ENCODE measurements at places on chromosomes 16 and 17.

DNA sequence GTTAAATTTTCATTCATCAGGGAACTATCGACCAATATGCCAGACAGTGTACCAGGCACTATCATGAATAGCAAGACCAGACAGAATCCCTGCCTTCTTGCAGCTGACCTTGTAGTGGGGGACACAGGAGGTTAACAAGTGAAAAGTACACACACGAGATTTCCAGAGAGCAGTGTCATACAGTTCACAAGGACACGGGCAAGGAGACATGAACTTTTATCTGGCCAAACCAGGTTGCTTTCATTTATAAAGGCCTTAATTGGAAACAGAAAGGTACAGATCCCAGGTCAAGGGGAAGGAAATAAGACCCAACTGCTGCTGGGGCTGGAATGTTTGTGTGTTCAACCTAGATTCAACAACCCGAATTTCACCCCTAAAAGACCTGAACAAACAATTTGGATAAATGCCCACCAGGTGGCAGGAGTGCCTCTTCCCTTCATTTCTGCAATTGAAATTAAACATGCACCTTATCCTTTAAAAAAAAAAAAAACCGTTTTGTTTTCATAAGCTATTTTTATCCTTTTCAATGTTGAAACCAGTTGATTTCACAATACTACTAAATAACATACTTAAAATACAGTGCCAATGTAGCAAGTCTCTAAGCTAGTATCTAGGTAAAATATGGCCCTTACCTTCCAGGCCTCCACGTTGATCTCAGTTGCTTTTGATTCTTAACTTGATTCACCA, 65.9 kb downstream of the EMP2 start:
- peak; percentile 11 for DNase-seq

DNA sequence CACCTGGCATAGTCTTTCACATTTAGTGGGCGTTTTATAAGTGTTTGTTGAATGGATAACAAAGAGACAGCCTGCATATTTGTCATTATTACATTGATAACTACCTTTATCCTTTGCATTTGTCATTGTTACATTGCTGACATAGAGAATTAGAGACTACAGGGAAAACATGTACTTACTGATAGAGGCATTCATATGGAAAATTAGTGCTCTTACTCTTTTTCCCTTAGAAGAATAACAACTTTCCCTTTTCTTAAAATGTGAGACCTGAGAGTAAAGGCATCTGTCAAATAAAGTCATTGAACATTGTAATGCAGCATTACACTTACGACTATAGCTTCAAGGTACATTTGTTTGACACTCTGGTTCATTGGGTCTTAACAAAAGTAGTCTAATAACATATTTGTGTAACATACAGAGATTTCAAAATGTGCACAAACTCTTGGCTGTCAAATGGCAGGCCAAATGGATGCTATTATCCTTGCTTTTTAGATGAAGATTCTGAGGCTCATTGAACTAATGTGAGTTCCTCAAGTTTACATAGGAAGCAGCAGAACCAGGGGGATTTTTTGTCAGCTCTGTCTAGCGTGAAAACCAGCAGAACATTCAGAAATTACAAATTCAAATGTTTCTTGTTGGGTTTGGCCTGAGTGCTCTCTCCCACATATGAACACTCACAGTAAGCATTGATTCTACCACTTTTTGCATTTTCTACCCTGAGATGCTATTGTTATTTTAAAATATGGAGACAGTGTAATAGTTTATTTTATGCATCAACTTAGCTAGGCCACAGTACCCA, 28.5 kb downstream of the SMIM36 start:
- no peak for DNase-seq

DNA sequence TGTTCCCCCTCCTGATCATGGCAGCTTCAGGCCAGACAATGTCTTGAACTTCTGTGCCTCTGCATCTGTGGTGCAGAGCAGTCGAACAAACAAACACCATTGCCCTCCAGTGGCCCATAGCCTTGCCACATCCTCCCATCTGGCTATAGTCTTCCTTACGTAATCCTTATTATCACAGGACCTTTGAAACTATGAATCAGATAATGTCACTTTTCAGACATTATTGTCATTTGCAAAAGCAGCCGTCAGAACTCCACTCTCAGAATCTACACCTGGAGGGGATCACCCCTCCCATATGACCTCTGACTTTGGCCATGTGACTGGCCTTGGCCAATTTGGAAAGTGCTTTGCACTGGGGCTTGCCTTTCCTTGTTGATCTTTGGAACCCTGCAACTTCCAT, 387.3 kb downstream of the MAF start:
- no peak for DNase-seq

DNA sequence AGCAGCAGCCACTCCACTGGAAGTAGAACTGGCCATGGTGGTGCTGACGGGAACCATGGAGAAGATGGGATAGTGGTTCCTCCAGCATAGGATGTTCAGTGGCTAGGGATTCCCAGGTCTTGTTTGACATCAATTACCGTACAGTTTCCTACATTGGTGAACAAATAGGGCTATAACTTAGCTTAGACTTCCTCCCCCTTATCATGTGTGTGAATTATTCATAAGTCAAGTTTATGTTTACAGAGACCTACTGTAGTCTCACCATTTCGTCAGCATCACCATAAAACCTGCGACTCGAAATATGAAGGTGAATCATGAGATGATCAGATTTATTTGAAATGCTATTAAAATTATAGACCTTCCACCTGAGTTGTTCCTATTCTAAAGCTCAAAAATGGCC, 1.2 kb downstream of the KRTAP2-3 start:
- DNase-seq, result no peak

- DNase-seq, result no peak
Observed at GRCh38 chr16:66023481-66023880, 343.0 kb upstream of the CDH5 start.

- no peak for DNase-seq
Observed at GRCh38 chr16:50213939-50214519, 52.3 kb upstream of the ADCY7 start.

- no peak for DNase-seq
Observed at GRCh38 chr16:29650771-29651170, 12.3 kb upstream of the SPN start.

GRCh38 chr17:40558890-40559563, 6.2 kb downstream of the CCR7 start:
- no peak for DNase-seq

DNA sequence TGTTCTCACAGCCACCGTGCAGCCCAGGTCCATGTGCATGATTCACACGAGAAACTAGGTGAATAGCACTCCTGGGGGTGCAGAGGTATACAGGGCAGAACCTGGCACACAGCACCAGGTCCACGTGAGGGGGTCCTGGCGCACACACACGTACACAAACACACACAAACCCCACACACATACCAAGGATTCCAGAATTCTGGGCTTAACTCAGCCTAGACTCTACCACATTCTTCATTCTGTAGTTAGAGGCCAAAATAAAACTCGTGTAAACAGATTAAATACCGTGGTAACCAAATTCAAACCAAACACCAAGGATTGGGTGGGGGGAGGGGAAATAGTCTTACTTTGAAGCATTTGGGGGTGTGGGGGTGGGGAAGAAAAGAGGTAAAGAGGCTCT, 58.5 kb downstream of the XYLT1 start:
- no peak for DNase-seq

DNA sequence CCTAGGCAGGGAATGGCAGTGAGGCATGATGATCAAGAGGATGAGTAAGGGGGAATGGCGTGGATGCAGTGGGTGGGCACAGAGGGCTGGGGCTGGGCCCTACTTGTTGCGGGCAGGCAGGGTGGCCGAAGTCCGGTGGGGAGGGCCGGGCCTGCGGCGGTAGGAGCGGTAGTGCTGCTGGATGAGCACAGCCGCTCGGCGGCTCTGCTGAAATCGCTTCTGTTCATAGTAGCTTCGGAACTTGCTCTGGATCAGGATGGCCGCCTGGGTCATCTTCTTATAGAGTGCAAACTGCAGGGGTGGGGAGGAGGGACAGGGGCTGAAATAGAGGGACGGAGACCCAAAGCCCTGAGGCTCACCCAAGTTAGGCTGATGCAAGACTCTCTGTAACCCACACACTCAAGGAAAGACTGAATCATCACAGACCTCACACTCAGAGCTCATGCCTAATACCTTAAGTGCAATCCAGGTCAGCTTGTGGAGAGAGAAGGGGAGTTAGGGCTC, 1.5 kb upstream of the SPAG7 start:
- no peak for DNase-seq

GRCh38 chr16:58177353-58177710, 20.6 kb downstream of the CSNK2A2 start:
- no peak for DNase-seq

GRCh38 chr17:62702746-62703260, 75.3 kb downstream of the MRC2 start:
- no peak for DNase-seq

DNA sequence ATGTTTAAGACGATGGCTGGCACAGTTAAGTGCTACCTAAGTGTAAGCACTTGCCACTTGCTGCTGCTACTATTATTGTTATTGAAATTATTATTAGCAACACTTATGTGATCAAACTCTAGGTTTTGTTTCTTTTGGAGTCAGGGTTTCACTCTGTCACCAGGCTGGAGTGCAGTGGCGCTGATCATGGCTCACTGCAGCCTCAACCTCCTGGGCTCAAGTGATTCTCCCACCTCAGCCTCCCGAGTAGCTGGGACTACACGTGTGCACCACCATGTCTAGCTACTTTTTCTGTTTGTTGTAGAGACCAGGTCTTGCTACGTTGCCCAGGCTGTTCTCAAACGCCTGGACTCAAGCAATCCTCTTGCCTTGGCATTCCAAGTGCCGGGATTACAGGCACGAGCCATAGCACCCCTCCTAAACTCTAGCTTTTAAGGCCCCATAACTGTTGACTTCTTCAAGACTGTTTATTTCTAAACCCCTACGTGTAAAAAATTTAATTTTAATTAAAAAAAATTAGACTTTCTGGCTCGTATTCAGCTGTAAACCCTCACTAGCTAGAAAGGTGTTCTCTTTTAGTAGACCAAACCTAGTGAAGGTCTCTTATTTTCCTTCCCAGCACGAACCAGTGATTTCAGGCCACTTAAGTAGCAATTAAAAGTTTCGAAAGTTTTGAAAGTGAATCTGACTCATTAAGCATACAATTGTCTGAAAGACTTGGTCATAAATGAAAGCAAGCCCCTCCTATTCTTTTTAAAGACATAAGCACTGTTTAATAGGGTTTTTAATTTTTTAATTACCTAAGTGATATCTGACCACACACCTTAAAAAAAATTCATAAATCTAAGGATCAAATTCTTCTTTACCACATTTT, 11.7 kb upstream of the SCNN1B start:
- DNase-seq, result no peak

DNA sequence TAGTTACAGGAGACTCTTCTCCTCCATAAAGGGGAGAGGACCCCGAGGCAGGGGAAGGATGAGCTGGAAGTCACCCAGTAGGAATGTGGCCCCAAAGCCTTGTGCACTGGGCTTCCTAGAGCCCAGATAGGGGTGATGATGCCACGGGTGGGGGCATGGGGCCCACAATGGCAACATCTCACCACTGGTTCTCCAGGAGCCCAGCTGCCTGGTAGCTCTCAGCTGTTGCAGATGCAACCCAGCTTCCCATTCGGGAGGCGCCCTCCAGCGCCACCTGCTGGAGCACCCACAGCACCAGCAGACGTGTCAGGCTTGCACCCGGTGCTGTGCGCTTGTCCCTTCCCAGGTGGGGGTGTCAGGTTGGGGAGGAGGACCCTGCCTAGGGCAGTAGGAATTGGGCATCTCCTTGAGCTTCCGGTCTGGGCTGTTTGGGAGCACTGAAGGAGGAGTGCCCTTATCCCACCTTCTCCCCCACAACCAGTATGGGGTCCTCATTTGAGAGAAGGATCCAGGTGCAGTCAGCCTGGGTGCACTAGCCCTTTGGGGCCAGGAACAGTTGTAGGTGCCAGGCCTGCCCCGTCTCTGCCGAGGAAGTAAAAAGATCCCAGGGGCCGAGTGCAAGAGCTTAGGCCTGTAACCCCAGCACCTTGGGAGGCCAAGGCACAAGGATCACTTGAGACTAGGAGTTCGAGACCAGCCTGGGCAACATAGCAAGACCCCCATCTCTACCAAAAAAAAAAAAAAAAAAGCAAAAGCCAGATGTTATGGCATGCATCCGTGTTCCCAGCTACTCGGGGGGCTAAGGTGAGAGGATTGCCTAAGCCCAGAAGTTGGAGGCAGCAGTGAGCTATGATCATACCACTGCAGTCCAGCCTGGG, 14.4 kb downstream of the CDIPT start:
- peak; percentile 66 for DNase-seq

GRCh38 chr17:4715063-4715744, 4.8 kb downstream of the ARRB2 start:
- peak; percentile 54 for DNase-seq

DNA sequence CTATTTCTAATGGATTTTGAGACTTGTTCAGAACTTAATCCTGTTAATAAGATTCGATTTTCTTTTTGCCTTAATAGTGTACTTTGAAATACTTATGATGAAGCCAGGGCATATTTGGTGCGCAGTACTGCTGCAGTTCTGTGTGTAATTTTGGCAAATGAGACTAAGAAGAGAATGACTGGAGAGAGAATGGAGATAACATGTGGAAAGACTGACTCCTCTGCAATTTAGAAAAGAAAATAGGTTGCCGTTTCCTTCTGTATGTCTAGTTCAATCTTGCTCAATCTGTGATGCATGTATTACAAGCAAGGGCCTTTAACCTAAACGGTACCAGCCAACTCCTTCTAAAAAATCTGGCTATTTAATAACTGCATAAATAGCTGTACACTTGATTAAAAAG, 285.1 kb upstream of the CDH11 start:
- DNase-seq, result no peak

- peak; percentile 25 for DNase-seq
Observed at GRCh38 chr17:40598619-40599467, 33.6 kb upstream of the CCR7 start.

GRCh38 chr16:54112451-54113206, 174.0 kb downstream of the IRX3 start:
- DNase-seq, result no peak

DNA sequence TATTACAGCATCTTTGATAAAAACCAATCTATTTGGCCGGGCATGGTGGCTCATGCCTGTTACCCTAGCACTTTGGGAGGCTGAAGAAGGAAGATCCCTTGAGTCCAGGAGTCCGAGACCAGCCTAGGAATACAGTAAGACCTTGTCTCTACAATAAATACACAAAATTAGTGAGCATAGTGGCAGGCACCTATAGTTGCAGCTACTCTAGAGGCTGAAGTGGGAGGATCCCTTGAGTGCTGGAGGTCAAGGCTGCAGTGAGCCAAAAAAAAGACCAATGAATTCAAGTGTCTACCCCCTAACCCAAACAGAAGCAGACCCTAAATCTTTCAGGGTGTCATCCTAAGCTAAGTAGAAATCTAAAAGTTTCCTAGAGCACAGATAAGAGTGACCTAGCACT, 7.3 kb upstream of the MEIOC start:
- DNase-seq, result no peak

GRCh38 chr17:15398291-15398690, 56.9 kb upstream of the TEKT3 start:
- no peak for DNase-seq

- no peak for DNase-seq
Observed at GRCh38 chr17:1462164-1463112, 6.4 kb upstream of the CRK start.

- DNase-seq, result no peak
Observed at GRCh38 chr17:41402161-41402560, 4.8 kb upstream of the KRT31 start.

GRCh38 chr17:5210091-5210490, 18.4 kb upstream of the ZNF594 start:
- no peak for DNase-seq
